Activated B cell treated with CpG ODN at 0.5 μM for 24 hours (primary cell): ENCODE measurements at places on chromosomes 4 and X. TPM values are rescaled to one million over a fixed set of nuclear protein-coding genes. Genes with fewer than 3 reads are reported as not detected.

DNA sequence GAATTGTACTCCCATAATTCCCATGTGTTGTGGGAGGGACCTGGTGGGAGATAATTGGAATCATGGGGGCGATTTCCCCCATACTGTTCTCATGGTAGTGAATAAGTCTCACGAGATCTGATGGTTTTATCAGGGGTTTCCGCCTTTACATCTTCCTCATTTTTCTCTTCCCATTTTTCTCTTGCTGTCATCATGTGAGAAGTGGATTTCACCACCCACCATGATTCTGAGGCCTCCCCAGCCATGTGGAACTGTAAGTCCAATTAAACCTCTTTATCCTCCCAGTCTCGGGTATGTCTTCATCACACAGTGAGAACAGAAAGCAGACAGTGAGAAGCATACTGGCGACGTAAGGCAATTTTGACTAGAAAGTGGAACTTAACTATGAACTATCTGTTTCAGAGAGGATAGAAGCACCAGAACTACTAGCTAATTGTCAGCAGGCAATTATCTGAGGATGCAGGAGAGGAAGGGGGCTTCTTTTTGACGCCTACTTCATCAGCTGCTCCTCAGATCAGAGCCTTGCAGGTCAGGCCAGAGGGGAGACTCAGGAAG, 8.5 kb upstream of the GPR50 start:
- no peak for DNase-seq
- H3K4me1 ChIP-seq: no peaks in the 10 kb centered on the region
- H3K27ac ChIP-seq: no peak overlapping the region
- no peaks in the 10 kb centered on the region for H3K36me3 ChIP-seq

- H3K36me3 ChIP-seq: peaks cover 55% of the 10 kb centered on the region
- DNase-seq: no peak
- H3K4me3 ChIP-seq: peak overlapping the region; percentile 93
- no peaks in the 10 kb centered on the region for H3K27me3 ChIP-seq
These were observed 2.5 kb downstream of the DDX3X start for GRCh38 chrX:41336447-41336846.

DNA sequence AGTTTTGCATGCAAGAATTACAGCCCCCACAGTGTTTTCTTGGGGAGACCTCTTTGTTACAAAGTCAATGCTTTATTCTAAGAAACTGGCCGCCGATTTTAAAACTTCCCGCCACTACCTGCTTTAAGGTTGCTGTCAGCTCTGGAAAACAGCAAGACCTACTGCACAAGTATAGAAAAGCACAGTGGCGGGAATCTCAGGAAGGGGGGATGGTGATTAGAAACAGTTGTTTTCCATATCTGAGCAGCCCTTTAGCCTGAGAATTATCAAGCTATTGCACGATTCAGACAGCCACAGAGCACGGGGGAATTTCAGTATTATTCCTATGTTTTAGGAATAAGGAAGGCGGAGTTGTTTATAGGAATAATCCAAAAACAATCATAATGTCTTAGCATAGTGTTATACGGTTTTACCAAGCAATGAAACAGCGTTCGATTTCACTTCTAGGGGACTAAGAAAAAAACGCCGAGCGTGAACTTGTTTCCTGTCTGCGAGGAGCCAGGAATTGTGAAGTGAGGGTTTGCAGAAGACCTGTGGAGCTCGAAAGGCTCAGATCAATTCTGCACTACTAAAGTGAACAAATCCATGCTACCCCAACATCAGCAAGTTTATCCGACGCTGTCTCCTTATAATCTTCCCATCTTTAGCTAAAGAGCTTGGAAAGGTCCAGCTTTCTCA, 81.3 kb downstream of the HMGN5 start:
- peaks cover 4% of the 10 kb centered on the region for H3K36me3 ChIP-seq
- no peaks in the 10 kb centered on the region for H3K27me3 ChIP-seq
- H3K4me3 ChIP-seq: peak overlapping the region; percentile 93
- H3K27ac ChIP-seq: peak overlapping the region; percentile 82
- H3K4me1 ChIP-seq: peaks cover 10% of the 10 kb centered on the region
- no peak for DNase-seq

- no peaks in the 10 kb centered on the region for H3K4me1 ChIP-seq
- no peak overlapping the region for H3K4me3 ChIP-seq
- H3K36me3 ChIP-seq: no peaks in the 10 kb centered on the region
These were observed 153.9 kb downstream of the KDR start for GRCh38 chr4:54971474-54971950.

- H3K4me1 ChIP-seq: peaks cover 84% of the 10 kb centered on the region
- H3K27me3 ChIP-seq: no peaks in the 10 kb centered on the region
- peaks cover 2% of the 10 kb centered on the region for H3K36me3 ChIP-seq
- DNase-seq: no peak
- H3K27ac ChIP-seq: no peak overlapping the region
These were observed 60.7 kb downstream of the PPP3CA start for GRCh38 chr4:101286663-101287062.

GRCh38 chrX:83469551-83469950, 38.5 kb upstream of the POU3F4 start:
- H3K4me1 ChIP-seq: no peaks in the 10 kb centered on the region
- H3K27ac ChIP-seq: no peak overlapping the region
- H3K36me3 ChIP-seq: no peaks in the 10 kb centered on the region

DNA sequence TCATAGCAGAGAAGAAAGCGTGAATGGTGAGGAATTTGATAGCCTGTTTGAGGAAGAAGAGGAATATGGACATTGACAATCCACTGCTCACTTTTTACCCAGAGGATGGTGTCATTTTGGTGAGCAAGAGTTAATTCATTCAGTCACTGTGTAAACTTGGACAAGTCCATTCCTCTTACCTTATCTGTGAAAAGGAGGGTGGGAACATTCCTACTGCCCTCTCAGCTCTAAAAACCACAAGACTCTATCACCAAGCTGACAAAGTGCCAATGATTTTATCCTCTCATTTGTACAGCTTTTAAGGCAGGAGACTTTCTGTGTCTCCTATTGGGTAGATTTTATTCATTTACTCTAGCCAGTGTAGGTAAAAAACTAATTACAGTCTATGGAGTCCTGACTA, 103.8 kb downstream of the LUZP4 start:
- no peak overlapping the region for H3K27ac ChIP-seq
- no peaks in the 10 kb centered on the region for H3K27me3 ChIP-seq
- no peak overlapping the region for H3K4me3 ChIP-seq
- no peaks in the 10 kb centered on the region for H3K4me1 ChIP-seq
- no peaks in the 10 kb centered on the region for H3K36me3 ChIP-seq

- no peak overlapping the region for H3K27ac ChIP-seq
- no peak overlapping the region for H3K4me3 ChIP-seq
- no peaks in the 10 kb centered on the region for H3K27me3 ChIP-seq
These were observed 182.0 kb downstream of the ANKRD50 start for GRCh38 chr4:124530464-124531077.

DNA sequence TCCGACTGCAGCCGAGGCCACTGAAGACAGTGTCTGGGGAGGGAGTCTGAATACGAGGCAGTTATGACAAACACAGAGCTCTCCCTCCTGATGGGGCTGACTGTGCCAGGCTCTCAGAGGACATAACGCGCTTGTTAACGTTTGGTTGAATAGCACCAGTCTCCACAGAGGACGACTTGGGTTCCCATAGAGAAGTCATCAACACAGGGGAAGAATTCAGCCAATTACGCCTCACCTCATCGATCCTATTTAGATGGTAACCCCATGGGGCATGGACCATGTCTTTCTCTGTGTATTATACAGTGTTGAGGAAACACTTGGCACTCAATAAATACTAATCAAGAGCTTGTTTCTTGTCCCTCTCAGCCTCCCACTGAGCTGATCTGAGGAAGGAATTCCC, 642.6 kb upstream of the LCORL start:
- no peaks in the 10 kb centered on the region for H3K4me1 ChIP-seq
- no peak overlapping the region for H3K4me3 ChIP-seq
- no peak for DNase-seq
- H3K27ac ChIP-seq: no peak overlapping the region

DNA sequence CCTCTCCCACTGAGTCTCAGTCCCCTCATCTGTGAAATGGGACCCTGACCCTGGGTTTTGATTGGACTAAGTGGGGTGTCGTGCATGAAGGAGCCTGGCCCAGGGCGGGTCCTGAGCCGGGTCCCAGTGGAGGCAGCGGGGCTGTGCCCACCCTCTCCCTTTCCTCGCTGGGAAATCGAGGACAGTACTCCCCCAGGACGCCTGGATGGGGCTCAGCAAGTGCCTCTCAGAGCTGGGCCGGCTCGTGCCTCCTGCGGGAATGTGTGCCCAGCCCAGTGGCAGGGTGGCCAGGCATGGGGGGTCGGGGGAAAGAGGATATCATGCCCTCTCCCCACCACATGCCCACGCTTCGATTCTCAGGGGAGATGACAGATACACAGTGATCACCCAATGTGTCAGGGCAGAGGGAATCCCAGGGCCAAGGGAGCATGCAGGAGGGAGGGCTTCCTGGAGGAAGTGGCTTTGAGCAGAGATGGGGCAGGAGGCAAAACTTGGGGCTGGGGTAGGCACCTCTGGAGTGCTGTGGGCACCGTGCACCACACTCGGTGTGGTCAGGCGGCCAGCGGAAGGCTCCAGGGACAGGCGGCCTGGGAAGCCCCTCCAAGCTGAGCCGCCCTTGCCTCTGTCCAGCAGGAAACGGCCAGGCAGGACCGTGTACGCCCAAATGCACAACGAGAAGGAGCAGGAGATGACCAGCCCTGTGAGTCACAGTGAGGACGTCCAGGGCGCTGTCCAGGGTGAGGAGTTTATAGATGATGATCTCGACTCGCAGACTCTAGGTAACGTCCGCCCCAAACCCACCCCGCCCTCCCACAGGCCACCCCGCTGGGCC, 203.0 kb downstream of the AFAP1 start:
- H3K4me1 ChIP-seq: no peaks in the 10 kb centered on the region
- H3K4me3 ChIP-seq: no peak overlapping the region
- H3K27ac ChIP-seq: no peak overlapping the region

- H3K27ac ChIP-seq: no peak overlapping the region
- DNase-seq: no peak
- no peaks in the 10 kb centered on the region for H3K4me1 ChIP-seq
- H3K36me3 ChIP-seq: peaks cover 2% of the 10 kb centered on the region
- peaks cover 1% of the 10 kb centered on the region for H3K27me3 ChIP-seq
These were observed 252.4 kb upstream of the CPEB2 start for GRCh38 chr4:14749910-14750309.

DNA sequence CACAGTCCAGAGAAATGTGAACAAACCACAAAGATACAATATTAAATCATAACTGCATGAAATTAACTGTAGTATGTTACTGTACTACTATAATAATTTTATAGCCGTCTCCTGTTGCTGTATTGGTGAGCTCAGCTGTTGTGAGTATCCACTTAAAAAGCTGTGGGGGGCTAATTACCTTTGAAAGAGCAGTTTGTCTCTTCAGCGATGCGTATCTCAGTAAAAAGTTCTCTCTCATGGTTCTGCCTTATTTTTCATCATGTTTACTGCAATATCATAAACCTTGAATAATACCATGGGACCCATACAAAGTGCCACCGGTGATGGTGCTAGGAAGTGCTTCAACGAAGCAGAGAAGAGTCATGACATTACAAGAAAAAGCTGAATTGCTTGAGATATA, 8.4 kb upstream of the MSMO1 start:
- H3K4me1 ChIP-seq: peaks cover 4% of the 10 kb centered on the region
- H3K27ac ChIP-seq: no peak overlapping the region

- H3K4me1 ChIP-seq: peaks cover 15% of the 10 kb centered on the region
- H3K36me3 ChIP-seq: peaks cover 4% of the 10 kb centered on the region
- no peak overlapping the region for H3K27ac ChIP-seq
- H3K27me3 ChIP-seq: no peaks in the 10 kb centered on the region
- H3K4me3 ChIP-seq: peak overlapping the region; percentile 90
- no peak for DNase-seq
These were observed 2.1 kb downstream of the SEPTIN11 start for GRCh38 chr4:76951672-76952010.

DNA sequence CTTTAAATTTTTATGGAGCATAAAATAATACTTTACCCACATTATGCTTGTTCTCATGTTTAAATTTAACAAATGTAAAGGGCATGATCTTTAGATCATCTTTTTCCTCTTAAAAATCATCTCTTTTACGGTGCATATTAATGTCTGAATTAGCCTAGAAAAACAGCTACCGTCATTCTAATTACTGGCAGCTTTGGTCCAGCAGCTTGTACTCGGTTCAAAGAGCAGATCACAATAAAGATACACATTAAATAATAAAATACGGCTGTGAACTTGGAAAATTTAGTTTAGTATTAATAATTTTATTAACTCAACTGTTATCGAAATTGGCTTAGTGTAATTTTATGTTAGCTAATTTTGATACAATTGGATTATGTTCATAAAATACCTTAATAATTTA, 19.1 kb downstream of the CCSER1 start:
- no peaks in the 10 kb centered on the region for H3K27me3 ChIP-seq
- no peak overlapping the region for H3K4me3 ChIP-seq
- no peak overlapping the region for H3K27ac ChIP-seq
- no peak for DNase-seq

GRCh38 chr4:88276952-88277710, 7.2 kb downstream of the PPM1K start:
- H3K27ac ChIP-seq: peak overlapping the region; percentile 39
- no peak overlapping the region for H3K4me3 ChIP-seq
- DNase-seq: no peak
- H3K36me3 ChIP-seq: peaks cover 41% of the 10 kb centered on the region

GRCh38 chrX:134821901-134822300, 163.6 kb upstream of the PLAC1 start:
- peaks cover 14% of the 10 kb centered on the region for H3K36me3 ChIP-seq
- H3K27ac ChIP-seq: no peak overlapping the region
- no peaks in the 10 kb centered on the region for H3K27me3 ChIP-seq
- no peak for DNase-seq
- H3K4me1 ChIP-seq: no peaks in the 10 kb centered on the region
- no peak overlapping the region for H3K4me3 ChIP-seq

DNA sequence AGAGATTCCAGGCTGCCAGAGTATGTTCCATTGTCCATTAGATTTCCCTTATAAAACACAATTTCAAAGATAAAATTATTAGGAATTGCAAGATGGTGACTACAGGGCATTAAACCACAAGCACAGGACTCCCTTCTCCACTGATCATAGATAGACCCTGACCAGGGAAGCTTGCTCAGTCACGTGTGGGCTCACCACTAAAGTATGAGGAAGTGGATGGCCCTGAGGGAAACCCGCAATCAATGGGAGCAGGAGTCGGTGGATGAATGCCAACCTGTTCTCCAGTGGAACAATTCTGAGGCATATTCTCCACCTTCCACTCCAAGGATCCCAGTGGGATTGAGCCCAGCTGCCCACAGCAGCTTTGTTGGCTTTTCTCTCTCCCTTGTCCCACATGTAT, 515.7 kb downstream of the BCOR start:
- no peaks in the 10 kb centered on the region for H3K36me3 ChIP-seq
- H3K4me1 ChIP-seq: peaks cover 13% of the 10 kb centered on the region
- H3K27me3 ChIP-seq: peaks cover 6% of the 10 kb centered on the region
- DNase-seq: no peak

The ASB12 gene
- total RNA-seq: 0.18 TPM in 1 of 2 replicates, not detected in the other

The VCX3B gene
- not detected in 2 replicates for total RNA-seq

The GAGE2A gene
- not detected in 2 replicates for total RNA-seq

The DCAF12L1 gene
- not detected in 2 replicates for total RNA-seq

The ATG4A gene
- 8.1 and 9.9 TPM in 2 replicates for total RNA-seq

The ELK1 gene
- total RNA-seq: 26.5 and 31.8 TPM in 2 replicates

The C1QTNF7 gene
- total RNA-seq: not detected in 2 replicates

The FAM184B gene
- total RNA-seq: 0.02 and 0.05 TPM in 2 replicates

The HHIP gene
- not detected in 2 replicates for total RNA-seq

The MAGEA9 gene
- total RNA-seq: not detected in 2 replicates

The CCKAR gene
- total RNA-seq: not detected in 2 replicates
